Forelimb muscle (tissue), 1 donor: ENCODE measurements at places on chromosomes 4 and X. TPM values are rescaled to one million over a fixed set of nuclear protein-coding genes. Genes with fewer than 3 reads are reported as not detected.

- no peak for DNase-seq
Observed at GRCh38 chrX:24175276-24175675, 25.7 kb downstream of the ZFX start.

GRCh38 chrX:9392445-9392844, 72.4 kb upstream of the TBL1X start:
- no peak for DNase-seq

GRCh38 chrX:40488296-40488695, 92.5 kb upstream of the ATP6AP2 start:
- DNase-seq = no peak

- no peak for DNase-seq
Observed at GRCh38 chrX:109782994-109783700, 50.1 kb upstream of the ACSL4 start.

GRCh38 chrX:121585626-121586025, 538.2 kb downstream of the GLUD2 start:
- DNase-seq = no peak

GRCh38 chr4:8427761-8428287, 12.7 kb downstream of the ACOX3 start:
- no peak for DNase-seq

GRCh38 chr4:184897895-184898294, 72.1 kb upstream of the ACSL1 start:
- DNase-seq = no peak

GRCh38 chrX:11504234-11504633, 161.5 kb downstream of the ARHGAP6 start:
- no peak for DNase-seq

GRCh38 chr4:89364541-89364940, 56.9 kb upstream of the GPRIN3 start:
- DNase-seq = no peak

The EREG gene
- polyA plus RNA-seq = not detected

The RPA4 gene
- 0.09 TPM for polyA plus RNA-seq

The CCDC158 gene
- polyA plus RNA-seq = 0.75 TPM

The PTPN13 gene
- 3.6 TPM for polyA plus RNA-seq
